ENCODE measurements at places on chromosomes 7 and 10. TPM values are rescaled to one million over a fixed set of nuclear protein-coding genes. Genes with fewer than 3 reads are reported as not detected.

Gene GAD2
- total RNA-seq = not detected

Gene ZCWPW1
- total RNA-seq = 1.8 TPM

Gene CPA2
- not detected for total RNA-seq

Gene CCDC6
- 25.1 TPM for total RNA-seq

Gene SLC18A2
- 0.05 TPM for total RNA-seq

Gene LIPF
- total RNA-seq = not detected

Gene ANLN
- total RNA-seq = 72.1 TPM

Gene DDC
- 1.8 TPM for total RNA-seq

Gene NUTM2A
- 0.07 TPM for total RNA-seq

Gene CNTNAP2
- total RNA-seq = 0.06 TPM

Gene PRR15
- total RNA-seq = 1.5 TPM

Gene NANOS1
- 2.8 TPM for total RNA-seq

Gene ANKRD30A
- 0.64 TPM for total RNA-seq

Gene DPCD
- total RNA-seq = 31.8 TPM

Gene SPDYE9
- not detected for total RNA-seq

Gene UCMA
- not detected for total RNA-seq

Gene AKR1C3
- 1,302 TPM for total RNA-seq

Gene CLDN12
- total RNA-seq = 26.9 TPM

Gene TEX36
- total RNA-seq = not detected

Gene DENND11
- total RNA-seq = 6.6 TPM

Gene BCCIP
- total RNA-seq = 145 TPM

Gene CFAP58
- total RNA-seq = 0.07 TPM

Gene C10orf53
- not detected for total RNA-seq

Gene CDC14C
- total RNA-seq = not detected

Gene PLEKHS1
- not detected for total RNA-seq

Gene CYTH3
- 23.9 TPM for total RNA-seq

Gene LRWD1
- 35.3 TPM for total RNA-seq

Gene DKK1
- 343 TPM for total RNA-seq

Gene FAM180A
- not detected for total RNA-seq
